CD4-positive, CD25-positive, alpha-beta regulatory T cell (primary cell): ENCODE measurements at places on chromosomes 4 and X.

GRCh38 chrX:41108463-41109205 is 23.4 kb downstream of the USP9X start:
- no peak for DNase-seq

GRCh38 chrX:130975947-130976346 is 72.9 kb upstream of the ENOX2 start:
- DNase-seq = peak; percentile 32

DNA sequence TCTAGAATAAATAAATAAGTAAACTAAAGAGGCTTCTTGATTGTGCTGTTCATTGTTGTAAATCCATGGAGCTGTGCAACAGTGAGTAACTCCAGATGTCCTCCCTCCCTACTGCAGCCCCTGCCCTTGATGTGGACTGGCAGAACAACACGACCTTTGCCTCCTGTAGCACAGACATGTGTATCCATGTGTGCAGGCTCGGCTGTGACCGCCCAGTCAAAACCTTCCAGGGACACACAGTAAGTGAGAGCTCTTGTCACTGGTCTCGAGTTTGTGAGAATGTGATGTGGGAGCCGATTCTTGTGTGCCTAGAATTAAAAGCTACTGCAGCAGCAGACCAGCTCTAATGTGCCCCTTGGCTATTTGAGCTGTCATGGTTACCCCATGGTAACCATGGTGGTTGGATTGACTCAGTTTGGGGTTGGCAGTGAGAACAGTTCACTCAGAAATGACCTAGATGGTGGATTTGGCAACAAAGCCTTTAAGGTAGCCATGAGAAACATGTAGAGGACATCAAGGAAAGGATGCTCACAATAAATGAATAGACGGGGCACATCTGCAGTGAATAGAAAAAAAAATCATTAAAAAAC is 60.7 kb downstream of the GPR143 start:
- DNase-seq = no peak

DNA sequence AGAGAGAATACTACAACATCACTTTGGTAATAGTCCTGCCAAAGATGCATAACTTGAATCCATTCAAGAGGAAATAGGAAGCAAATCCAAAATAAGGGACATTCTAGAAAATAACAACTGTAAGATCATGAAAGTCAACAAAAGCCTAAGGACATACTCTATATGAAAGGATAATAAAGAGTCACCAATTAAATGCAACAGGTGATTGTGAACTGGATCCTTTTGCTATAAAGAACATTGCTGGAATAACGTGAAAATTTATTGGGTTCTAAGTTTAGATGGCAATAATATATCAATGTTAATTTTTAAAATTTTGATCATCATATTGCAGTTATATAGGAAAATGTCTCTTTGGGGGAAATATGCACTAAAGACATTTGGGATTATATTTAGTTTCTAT is 20.0 kb downstream of the BEX4 start:
- DNase-seq = no peak

DNA sequence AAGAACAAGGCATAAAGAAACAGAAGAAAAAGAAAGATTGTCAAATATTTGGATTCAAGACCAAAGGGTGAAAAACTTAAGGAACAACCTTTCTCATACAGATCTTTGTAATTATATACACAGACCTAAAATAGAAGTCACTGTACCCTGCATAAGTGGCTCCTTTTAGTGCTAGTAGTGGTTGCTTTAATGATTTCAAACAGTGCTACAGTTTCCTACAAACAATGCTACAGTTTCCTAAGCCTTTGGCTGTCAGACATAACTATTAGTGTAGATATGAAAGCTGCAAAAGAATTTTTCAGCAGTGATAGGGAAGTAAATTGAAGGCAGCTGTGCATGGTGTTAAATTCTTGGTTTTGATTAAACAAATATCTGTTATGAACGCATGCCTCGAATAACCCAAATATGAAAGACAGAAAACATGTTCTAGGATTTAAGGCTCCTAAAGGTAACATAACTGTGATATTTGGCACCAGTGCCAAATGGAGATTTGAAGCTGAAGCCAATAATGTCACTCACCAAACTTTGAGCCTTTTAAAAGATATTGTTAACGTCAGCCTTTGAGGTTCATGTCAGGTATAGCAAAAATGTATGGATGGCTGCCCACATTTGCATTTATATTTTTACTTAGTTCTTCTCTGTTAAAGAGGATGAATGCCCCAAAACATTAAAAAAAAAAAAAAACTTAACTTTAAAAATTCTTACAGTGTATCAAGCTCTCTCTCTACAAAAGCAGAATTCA is 36.6 kb downstream of the SMARCAD1 start:
- DNase-seq = no peak

- no peak for DNase-seq
Observed at GRCh38 chr4:122976111-122976510, 53.7 kb upstream of the NUDT6 start.

GRCh38 chr4:71198958-71199357 is 139.9 kb upstream of the SLC4A4 start:
- no peak for DNase-seq

DNA sequence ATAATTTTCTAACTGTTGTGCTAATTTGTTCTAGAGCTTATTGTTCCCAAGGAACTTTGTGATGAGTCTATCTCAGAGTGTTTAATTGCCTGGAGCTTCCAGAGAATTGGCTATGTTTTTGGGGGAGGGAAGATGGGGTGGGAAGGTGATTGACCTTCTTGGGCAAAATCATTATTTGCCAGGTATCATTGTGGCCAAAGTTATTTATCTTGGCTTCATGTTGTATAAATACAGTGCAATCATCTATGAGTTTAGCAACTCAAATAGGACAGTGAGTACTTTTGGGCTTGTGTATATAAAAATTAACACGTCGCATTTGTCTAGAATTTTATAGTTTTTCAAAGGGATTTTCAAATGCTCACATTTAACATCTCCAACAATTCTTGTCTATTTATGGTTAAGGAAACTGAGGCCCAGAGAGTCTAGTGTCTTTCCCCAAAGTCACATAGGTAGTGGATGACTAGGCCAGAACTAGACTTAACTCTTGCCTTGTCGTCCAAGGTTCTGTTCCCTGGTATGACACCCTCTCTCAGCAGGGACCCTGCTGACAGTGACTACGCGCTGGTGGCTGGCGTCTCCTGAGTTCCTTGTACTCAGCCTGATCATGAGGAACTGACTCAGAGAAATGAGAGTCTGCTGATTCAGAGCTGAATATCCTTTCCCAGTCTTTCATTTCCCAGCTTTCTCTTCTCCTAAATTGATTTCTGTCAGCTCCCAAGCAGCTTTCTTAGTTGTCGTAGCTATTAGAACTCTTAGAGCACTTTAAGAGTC is 27.7 kb downstream of the FNIP2 start:
- DNase-seq = no peak

DNA sequence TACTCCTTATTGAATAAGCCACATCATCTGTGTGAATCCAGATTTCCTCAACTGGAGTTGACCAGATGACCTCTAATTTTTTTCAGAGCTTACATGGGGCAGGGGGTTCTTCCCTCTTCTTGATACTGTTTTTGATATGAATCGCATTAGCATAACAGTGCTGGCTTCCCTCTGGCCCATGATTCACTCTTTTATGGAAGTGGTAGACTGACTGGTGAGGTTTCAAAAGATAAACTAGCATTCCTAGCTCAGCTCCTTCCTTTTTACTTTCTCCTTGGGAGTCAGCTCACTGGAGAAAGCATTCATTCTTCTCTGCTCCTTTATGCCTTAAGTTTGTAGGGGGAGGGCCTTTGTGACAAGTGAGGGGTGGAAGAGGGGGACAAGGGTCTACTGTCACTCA is 161.0 kb upstream of the FGF13 start:
- no peak for DNase-seq

DNA sequence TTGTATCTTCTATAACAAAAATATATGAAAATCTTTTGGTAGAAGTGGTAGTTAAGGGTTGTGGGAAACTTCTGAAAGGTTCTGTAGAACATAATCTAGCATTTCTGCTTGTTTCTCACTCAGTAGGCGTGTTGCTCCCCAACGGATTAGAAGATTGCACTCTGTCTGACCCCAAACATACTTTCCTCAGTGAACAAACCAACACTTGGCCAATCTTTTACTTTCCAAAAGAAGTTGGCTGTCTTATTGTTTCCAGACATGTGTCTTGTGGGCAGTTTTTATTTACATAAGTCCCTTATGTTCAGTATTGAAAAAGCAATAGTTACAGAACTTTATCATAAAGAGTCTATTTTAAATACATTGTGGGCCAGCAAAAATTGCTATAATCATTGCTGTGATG is 312.8 kb upstream of the EPHA5 start:
- DNase-seq = no peak

- no peak for DNase-seq
Observed at GRCh38 chr4:119070301-119070700, 65.3 kb upstream of the MYOZ2 start.

- no peak for DNase-seq
Observed at GRCh38 chr4:115260195-115260594, 146.8 kb upstream of the NDST4 start.

- no peak for DNase-seq
Observed at GRCh38 chr4:119765951-119766350, 137.3 kb upstream of the PDE5A start.

DNA sequence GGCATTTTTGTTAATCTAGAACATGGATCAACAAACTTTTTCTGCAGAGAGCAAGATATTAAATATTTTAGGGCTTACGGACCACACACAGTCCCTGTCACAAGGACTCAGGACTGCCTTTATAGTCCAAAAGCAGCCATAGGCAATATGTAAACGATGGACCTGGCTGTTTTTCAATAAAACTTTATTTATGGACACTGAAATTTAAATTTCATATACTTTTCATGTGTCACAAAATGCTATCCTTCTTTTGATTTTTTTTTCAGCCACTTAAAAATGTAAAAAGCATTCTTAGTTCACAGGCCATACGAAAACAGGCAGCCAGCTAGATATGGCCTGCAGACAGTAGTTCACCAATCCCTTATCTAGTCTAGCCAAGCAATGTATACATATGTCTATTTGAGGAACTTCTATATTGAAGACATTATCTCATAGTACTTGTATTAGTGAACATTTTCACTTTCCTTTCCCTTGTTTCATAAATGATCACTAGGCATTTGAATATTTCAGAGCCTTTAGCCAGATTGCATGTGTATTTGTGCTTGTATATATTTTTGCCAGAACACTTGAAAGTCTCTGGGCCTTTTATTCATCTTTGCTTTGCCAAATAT is 350.9 kb downstream of the RPA4 start:
- no peak for DNase-seq

- no peak for DNase-seq
Observed at GRCh38 chr4:156476359-156476758, 495.2 kb downstream of the PDGFC start.

GRCh38 chr4:23746027-23746426 is 143.8 kb downstream of the PPARGC1A start:
- no peak for DNase-seq

GRCh38 chrX:20499763-20500162 is 233.1 kb upstream of the RPS6KA3 start:
- no peak for DNase-seq
